ENCODE measurements at places on chromosomes 13 and 19.

GRCh38 chr13:106753251-106753650 lies 185.3 kb upstream of the ARGLU1 start:
- no peak for DNase-seq

DNA sequence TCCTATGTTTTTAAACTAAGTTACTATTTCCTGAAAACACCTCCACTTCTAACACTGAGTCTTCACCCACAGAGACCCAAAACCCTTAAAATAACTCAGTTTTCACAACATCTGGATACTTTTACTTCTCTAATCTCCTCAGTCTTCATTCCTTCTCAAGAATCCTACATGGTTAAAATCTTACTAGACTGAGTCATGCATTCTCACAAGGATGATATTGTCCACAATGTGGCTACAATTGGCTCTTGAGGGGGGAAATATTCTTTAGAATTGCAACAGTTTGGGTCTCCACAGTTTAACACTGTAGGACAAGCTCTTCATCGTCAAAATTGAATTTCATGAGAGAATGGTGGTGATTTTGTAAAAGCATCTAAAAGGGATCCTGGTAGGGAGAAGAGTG lies 397.1 kb downstream of the SLITRK5 start:
- DNase-seq: no peak

DNA sequence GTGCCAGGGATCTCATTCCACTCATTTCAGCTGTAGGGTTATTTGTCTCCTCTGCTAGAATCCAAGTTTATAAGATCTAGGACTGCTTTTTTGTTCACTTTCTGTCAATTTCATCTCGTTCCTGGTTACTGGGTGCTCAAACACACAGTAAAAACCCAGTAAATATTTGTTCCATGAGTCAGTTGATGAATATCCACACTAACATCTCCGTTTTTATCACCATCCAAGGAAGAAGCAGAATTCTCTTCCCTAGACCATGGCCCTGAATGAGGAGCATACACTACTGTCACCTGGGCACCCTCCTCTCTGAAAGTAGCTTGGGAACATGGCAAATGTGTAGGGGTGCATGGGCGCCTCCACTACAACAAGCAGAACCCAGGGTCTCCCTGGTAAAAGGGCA lies 390.8 kb downstream of the FOXO1 start:
- no peak for DNase-seq

DNA sequence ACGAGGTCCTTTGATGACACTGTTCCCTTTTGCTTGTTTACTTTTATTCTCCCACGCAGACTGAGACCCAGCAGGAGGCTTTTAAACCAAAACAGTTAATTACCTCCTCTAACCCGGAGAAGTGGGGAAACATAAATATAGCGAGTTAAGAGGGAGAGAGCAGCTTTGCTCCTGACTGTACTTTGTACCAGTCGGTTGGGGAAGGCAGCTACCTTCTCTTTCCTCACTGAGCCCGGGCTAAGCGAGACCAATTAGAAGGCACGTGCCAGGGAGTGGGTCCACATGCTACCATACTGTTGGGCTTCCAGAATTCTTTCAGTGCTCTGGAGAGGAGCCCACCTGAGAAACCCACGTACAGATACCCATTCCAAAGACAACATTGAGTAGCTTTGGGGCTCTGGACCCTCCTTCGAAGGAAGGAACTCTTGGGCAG lies 124.2 kb downstream of the ZIC5 start:
- DNase-seq: no peak

GRCh38 chr19:40632311-40633036 lies 31.3 kb downstream of the LTBP4 start:
- DNase-seq: no peak

DNA sequence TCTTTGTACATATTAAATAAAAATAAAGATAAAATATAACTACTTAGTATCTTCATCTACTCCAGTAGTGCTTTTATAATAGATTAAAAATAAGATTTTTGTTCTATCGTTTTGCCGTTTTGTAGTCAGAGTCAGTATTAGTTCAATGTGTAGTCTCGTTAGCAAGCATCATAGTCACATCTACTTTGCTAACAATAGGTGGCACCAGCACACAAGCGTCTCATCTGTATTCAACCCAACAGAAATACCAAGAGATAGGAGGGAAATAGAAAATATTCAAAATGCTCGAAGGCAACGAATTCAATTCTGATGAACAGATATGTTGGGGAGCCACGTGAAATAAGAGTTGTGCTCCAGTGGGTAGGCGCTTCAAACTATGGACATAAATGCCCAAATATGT lies 21.4 kb upstream of the MICU2 start:
- no peak for DNase-seq

GRCh38 chr19:44741258-44741731 lies 7.2 kb upstream of the BCL3 start:
- DNase-seq: no peak

All from activated CD8-positive, alpha-beta memory T cell treated with anti-CD3 and anti-CD28 coated beads, Interleukin-2, amount 50 U/mL, for 48 hours (primary cell).